ENCODE measurements at places on chromosomes 1 and 21.
A peak's percentile ranks its signal among the peaks of the same experiment; 100 is the strongest.

GRCh38 chr1:168443356-168443755 is 100.4 kb downstream of the XCL2 start:
- no peak overlapping the region for H3K27ac ChIP-seq
- H3K4me3 ChIP-seq, result no peak overlapping the region
- no peaks in the 10 kb centered on the region for H3K27me3 ChIP-seq

- DNase-seq, result no peak
- H3K4me3 ChIP-seq, result no peak overlapping the region
- no peaks in the 10 kb centered on the region for H3K4me1 ChIP-seq
Observed at GRCh38 chr1:199780948-199781670, 246.4 kb upstream of the NR5A2 start.

GRCh38 chr1:21143752-21144151 is 32.9 kb downstream of the EIF4G3 start:
- H3K27ac ChIP-seq, result no peak overlapping the region
- H3K4me1 ChIP-seq, result peaks cover 3% of the 10 kb centered on the region
- DNase-seq, result no peak
- no peaks in the 10 kb centered on the region for H3K36me3 ChIP-seq
- no peaks in the 10 kb centered on the region for H3K27me3 ChIP-seq

- H3K4me1 ChIP-seq, result no peaks in the 10 kb centered on the region
- no peaks in the 10 kb centered on the region for H3K27me3 ChIP-seq
- H3K4me3 ChIP-seq, result no peak overlapping the region
- no peak for DNase-seq
- H3K36me3 ChIP-seq, result peaks cover 9% of the 10 kb centered on the region
Observed at GRCh38 chr21:41260428-41260827, 56.2 kb upstream of the FAM3B start.

GRCh38 chr1:228664399-228664914 is 70.8 kb upstream of the RHOU start:
- H3K4me1 ChIP-seq, result peaks cover 5% of the 10 kb centered on the region
- peak overlapping the region; percentile 30 for H3K4me3 ChIP-seq
- no peaks in the 10 kb centered on the region for H3K36me3 ChIP-seq
- H3K27ac ChIP-seq, result no peak overlapping the region
- peak; percentile 34 for DNase-seq
